Mesothelial cell of epicardium (in vitro differentiated cells): ENCODE measurements at places on chromosomes 5 and 9.

DNA sequence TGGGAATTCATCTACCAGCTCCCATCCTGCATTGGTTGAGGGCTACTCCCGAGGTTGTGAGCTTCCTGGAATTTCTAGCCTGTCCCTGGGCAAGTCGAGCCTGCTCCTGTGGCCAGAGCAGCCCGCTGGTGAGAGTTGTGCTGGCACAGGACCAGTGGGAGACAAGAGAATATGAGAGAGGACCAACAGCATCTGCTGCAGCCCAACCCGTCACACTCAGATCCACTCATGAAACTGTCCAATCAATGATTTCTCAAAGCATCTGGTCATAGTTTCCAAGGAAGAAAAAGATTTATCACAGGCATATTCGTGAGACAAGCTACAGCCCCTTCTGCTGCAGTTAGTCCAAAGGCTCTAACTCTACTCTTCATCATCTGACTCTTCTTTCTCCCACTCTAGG lies 64.4 kb upstream of the RAI14 start:
- no peak for DNase-seq
- no peaks in the 10 kb centered on the region for H3K36me3 ChIP-seq
- H3K4me3 ChIP-seq, result no peak overlapping the region
- peaks cover 20% of the 10 kb centered on the region for H3K4me1 ChIP-seq

DNA sequence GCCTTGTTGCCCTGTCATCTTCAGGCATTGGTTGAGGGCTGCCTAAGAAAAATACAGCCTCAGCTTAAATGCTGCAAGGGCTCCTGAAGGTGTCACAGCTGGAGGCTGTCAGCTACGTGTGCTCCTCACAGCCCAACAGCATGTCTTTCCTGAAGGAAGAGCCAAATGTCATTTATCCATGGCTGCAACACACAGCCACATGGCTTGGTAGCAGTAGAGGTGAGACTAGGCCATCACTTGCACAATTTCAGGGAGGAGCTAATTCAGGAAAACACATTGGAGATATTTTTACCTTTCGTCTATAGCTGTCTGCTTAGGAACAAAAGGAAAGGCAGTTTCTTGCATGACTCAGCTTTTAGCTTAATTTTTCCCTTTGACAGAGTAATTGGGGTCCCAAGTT lies 260.7 kb downstream of the SYK start:
- no peak for DNase-seq
- no peaks in the 10 kb centered on the region for H3K36me3 ChIP-seq
- H3K27me3 ChIP-seq, result peaks cover 6% of the 10 kb centered on the region
- peaks cover 7% of the 10 kb centered on the region for H3K4me1 ChIP-seq
- no peak overlapping the region for H3K27ac ChIP-seq

DNA sequence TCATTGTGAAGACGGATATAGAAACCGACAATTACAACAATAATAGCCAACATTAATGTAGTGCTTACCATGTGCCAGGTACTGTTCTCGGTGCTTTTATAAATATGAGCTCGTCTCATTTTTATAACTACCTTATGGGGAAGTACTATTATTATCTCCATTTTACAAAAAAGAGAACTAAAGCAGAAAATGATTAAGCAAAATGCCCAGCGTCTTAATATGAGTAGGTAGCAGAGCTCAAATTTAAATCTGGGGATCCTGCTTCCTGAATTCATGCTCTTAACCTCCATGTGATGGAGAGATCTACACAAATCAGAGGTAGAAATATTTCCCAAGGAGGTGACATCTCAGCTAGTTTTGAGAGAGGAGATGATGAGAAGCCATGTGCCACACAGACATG lies 256.9 kb downstream of the TRIM32 start:
- no peak overlapping the region for H3K27ac ChIP-seq
- H3K27me3 ChIP-seq, result peaks cover 41% of the 10 kb centered on the region
- no peak for DNase-seq
- H3K36me3 ChIP-seq, result no peaks in the 10 kb centered on the region
- no peak overlapping the region for H3K4me3 ChIP-seq

GRCh38 chr5:154945695-154946301 lies 4.9 kb downstream of the MRPL22 start:
- no peak overlapping the region for H3K4me3 ChIP-seq
- no peaks in the 10 kb centered on the region for H3K36me3 ChIP-seq
- no peaks in the 10 kb centered on the region for H3K27me3 ChIP-seq
- H3K27ac ChIP-seq, result no peak overlapping the region
- DNase-seq, result no peak

GRCh38 chr9:137026828-137027227 lies 1.2 kb downstream of the ABCA2 start:
- H3K27me3 ChIP-seq, result no peaks in the 10 kb centered on the region
- H3K4me3 ChIP-seq, result peak overlapping the region; percentile 77
- no peak for DNase-seq

- DNase-seq, result no peak
- H3K27me3 ChIP-seq, result no peaks in the 10 kb centered on the region
- H3K4me1 ChIP-seq, result peaks cover 61% of the 10 kb centered on the region
- H3K36me3 ChIP-seq, result no peaks in the 10 kb centered on the region
- no peak overlapping the region for H3K4me3 ChIP-seq
- peak overlapping the region; percentile 60 for H3K27ac ChIP-seq
These were observed 87.8 kb upstream of the APC start for GRCh38 chr5:112649882-112650281.

DNA sequence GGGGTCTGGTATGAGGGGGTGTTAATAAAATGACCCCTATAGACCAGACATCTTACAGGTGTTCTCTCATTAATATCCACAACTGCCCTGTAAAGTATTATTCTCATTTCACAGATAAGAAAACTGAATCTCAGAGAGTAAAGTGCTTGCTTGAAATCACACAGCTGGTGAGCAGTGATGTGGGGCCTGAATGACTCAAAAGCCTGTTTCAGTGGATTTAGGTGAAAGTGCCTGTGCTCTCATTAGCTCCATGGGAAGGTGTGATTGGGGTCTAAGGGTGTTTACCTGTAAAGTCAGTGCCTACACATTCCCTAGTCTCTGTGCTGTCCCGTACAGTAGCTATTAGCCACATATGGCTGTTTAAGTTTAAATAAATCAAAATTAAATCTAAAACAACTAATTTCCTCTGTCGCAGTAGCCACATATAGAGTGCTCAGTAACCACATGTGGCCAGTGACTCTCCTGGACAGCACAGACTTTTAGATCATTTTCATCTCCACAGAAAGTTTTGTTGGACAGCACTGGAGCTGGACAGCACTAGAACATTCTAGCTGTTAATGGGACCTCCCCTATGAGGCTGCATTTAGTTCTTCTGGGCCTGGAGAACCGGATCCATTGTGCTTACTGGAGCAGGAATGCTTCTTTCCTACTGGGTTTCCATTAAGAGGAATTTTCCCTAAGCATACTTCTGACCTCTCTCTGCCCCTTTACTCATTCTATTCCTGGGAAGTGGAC lies 52.5 kb upstream of the SEMA6A start:
- no peaks in the 10 kb centered on the region for H3K36me3 ChIP-seq
- no peak for DNase-seq
- peaks cover 14% of the 10 kb centered on the region for H3K4me1 ChIP-seq
- no peak overlapping the region for H3K27ac ChIP-seq
- H3K4me3 ChIP-seq, result no peak overlapping the region
- H3K27me3 ChIP-seq, result no peaks in the 10 kb centered on the region

- peaks cover 26% of the 10 kb centered on the region for H3K27me3 ChIP-seq
- H3K4me3 ChIP-seq, result peak within 1 kb of the TSS; percentile 79
- peak; percentile 95 for DNase-seq
- peak within 1 kb of the TSS; percentile 96 for H3K27ac ChIP-seq
- H3K36me3 ChIP-seq, result peaks cover 22% of the 10 kb centered on the region
These were observed at the start of gene EGR1 for GRCh38 chr5:138465261-138466124. Gene EGR1, plus strand, starts transcription at chr5:138465479. Its CDS starts 283 bp downstream, at chr5:138465762.

GRCh38 chr5:81156732-81157131 lies 76.4 kb upstream of the CKMT2 start:
- no peak for DNase-seq
- peaks cover 9% of the 10 kb centered on the region for H3K4me1 ChIP-seq
- no peak overlapping the region for H3K4me3 ChIP-seq
- peaks cover 20% of the 10 kb centered on the region for H3K36me3 ChIP-seq
- H3K27ac ChIP-seq, result no peak overlapping the region

DNA sequence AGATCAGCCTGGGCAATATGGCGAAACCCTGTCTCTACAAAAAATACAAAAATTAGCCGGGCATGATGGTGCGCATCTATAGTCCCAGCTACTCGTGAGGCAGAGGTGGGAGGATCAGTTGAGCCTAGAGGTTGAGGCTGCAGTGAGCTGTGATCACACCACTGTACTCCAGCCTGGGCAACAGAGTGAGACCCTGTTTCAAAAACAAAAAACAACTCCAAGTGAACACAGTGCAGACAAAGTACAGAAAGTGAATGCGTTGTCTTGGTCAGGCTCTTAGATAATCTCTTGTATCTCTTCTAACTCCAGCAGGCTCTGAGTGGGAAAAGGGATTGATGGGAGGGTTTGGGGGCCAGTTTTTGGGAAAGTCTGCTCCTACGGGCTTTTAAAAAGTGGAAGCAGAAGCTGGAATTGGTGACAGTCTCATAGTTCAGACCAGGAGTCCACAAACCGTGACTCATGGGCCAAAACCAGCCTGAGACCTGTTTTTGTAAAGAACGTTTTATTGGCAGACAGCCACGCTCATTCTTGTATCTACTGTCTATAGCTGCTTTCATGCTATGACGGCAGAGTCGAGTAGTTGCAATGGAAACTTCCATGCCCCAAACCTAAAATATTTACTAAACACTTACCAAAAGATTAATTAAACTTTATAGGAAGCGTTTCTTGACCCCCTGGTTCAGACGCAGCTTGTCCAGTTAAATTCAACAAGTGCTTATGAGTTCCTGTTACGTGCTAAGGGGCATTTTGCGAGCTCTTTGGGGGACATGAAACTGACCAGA lies 32.9 kb downstream of the NDST1 start:
- no peak overlapping the region for H3K4me3 ChIP-seq
- peaks cover 3% of the 10 kb centered on the region for H3K4me1 ChIP-seq
- peak overlapping the region; percentile 89 for H3K27ac ChIP-seq
- no peak for DNase-seq
- no peaks in the 10 kb centered on the region for H3K27me3 ChIP-seq
- H3K36me3 ChIP-seq, result peaks cover 48% of the 10 kb centered on the region

DNA sequence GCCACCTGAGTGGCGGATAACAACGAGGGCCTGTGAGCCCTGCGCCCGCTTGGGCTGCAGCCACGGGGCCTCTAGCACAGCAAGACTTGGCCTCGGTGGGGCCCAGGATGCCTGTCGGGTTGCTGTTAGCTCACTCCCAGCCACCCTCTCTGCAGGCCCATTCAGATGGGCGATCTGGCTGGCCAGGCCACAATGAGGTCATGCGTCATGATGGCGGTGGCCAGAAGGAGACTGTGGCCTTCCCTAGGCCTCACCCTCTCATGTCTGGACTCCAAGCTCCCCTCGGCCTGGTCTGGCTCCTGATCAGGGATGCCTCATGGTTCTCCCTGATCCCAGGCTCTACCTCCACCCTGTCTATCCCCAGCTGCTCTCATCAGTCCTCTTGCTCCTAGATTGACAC lies 19.0 kb upstream of the TCOF1 start:
- no peak overlapping the region for H3K4me3 ChIP-seq
- no peak for DNase-seq
- H3K27ac ChIP-seq, result no peak overlapping the region
- H3K4me1 ChIP-seq, result peaks cover 6% of the 10 kb centered on the region
- no peaks in the 10 kb centered on the region for H3K27me3 ChIP-seq

DNA sequence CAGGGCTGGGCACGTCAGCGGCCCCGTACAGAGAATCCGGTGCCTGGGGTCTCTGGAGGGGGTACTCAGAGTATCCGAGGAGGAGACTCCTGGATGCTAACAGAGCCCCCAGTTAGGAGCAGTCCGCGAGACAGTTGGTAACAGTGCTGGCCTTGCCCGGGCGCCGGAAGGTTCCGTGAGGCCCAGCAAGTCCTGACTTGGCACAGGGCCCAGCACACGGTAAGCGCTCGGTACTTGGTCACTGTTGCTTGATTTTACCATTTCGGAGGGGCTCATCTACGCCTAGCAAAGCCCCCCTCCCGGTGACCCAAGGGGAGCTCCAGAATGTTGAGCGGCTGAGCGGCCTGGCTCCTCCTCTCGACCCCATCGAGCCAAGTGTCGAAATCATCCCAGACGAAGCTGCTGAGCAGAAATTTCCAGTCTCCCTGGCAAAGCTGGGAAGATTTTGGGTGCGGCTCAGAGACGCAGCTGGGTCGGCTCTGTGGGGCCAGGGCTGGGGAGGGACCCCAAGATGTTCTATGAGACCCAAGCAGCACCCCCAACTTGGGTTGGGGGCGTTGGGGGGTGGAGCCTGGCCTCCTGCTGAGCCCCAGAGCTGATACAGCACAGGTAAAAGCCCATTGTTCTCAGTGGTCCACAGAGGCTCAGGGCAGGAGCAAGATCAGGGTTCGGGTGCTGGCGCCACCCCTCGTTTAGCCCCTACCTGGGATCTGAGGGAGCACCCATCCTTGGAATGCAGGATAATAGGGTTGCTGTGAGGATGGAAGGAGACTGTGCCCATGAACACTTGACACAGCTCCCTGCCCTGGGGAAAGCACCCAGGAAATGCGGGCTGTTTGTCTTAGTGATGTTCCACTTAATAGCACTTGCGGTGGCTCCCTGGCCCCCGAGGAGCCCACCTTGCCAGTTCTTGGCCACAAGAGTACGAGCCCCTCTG lies 137.2 kb downstream of the C9orf50 start:
- peaks cover 81% of the 10 kb centered on the region for H3K4me1 ChIP-seq
- H3K36me3 ChIP-seq, result no peaks in the 10 kb centered on the region
- peak overlapping the region; percentile 48 for H3K4me3 ChIP-seq
- H3K27ac ChIP-seq, result peak overlapping the region; percentile 99
- no peaks in the 10 kb centered on the region for H3K27me3 ChIP-seq
- peak; percentile 72 for DNase-seq

GRCh38 chr9:4327504-4328191 lies 27.8 kb upstream of the GLIS3 start:
- no peak overlapping the region for H3K4me3 ChIP-seq
- no peaks in the 10 kb centered on the region for H3K36me3 ChIP-seq
- DNase-seq, result no peak
- no peak overlapping the region for H3K27ac ChIP-seq

- H3K4me1 ChIP-seq, result peaks cover 10% of the 10 kb centered on the region
- no peak overlapping the region for H3K4me3 ChIP-seq
- DNase-seq, result no peak
These were observed 691.2 kb upstream of the CDH6 start for GRCh38 chr5:30502277-30502676.

- H3K27ac ChIP-seq, result no peak overlapping the region
- H3K36me3 ChIP-seq, result no peaks in the 10 kb centered on the region
- H3K4me1 ChIP-seq, result peaks cover 11% of the 10 kb centered on the region
- H3K27me3 ChIP-seq, result no peaks in the 10 kb centered on the region
- no peak overlapping the region for H3K4me3 ChIP-seq
These were observed 92.1 kb downstream of the DAB2IP start for GRCh38 chr9:121743441-121744001.
